Activated T-helper 1 cell treated with anti-CD3 and anti-CD28 coated beads, Interleukin-12 subunit alpha, Interleukin-12 subunit beta, Interleukin-2, Interleukin-4 antibody, amounts not matched to agents 30 ng/mL and 10 ng/mL and 1 ng/mL, durations not matched to agents 14 hours and 24 hours and 36 hours (primary cell): ENCODE measurements at places on chromosomes 7 and 10. TPM values are rescaled to one million over a fixed set of nuclear protein-coding genes. Genes with fewer than 3 reads are reported as not detected.

- no peak for DNase-seq
- H3K27me3 ChIP-seq = no peaks in the 10 kb centered on the region
- H3K4me1 ChIP-seq = no peaks in the 10 kb centered on the region
- no peak overlapping the region for H3K4me3 ChIP-seq
These were observed 126.3 kb upstream of the CXCL12 start for GRCh38 chr10:44511166-44511565.

- H3K4me1 ChIP-seq = no peaks in the 10 kb centered on the region
- H3K27me3 ChIP-seq = no peaks in the 10 kb centered on the region
- no peak overlapping the region for H3K4me3 ChIP-seq
- H3K27ac ChIP-seq = no peak overlapping the region
- DNase-seq = no peak
- H3K36me3 ChIP-seq = no peaks in the 10 kb centered on the region
These were observed 614.0 kb downstream of the AUTS2 start for GRCh38 chr7:70212281-70212680.

DNA sequence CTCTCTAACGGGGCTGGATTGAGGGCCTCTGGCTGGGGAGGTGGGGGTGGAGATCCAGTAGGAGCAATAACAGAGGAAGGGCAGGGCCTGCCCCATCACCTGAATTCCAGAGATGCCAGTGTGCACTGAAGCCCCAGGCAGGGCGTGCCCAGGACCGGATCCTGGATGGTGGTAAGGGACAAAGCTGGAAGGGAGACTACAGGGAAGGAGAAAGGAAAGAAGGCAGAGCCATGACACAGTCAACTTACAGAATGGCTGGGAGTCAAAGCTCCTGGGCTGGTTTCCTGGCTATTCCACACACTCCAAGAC, 666 bp downstream of the TMEM139 start:
- H3K36me3 ChIP-seq = peaks cover 18% of the 10 kb centered on the region
- no peaks in the 10 kb centered on the region for H3K27me3 ChIP-seq
- peaks cover 61% of the 10 kb centered on the region for H3K4me1 ChIP-seq
- no peak overlapping the region for H3K4me3 ChIP-seq

COL1A2 gene
- total RNA-seq = 9.3 and 10.2 TPM in 2 replicates

GRCh38 chr10:117492504-117492903, 50.0 kb upstream of the EMX2 start:
- peaks cover 7% of the 10 kb centered on the region for H3K4me1 ChIP-seq
- H3K27me3 ChIP-seq = peaks cover 14% of the 10 kb centered on the region
- H3K36me3 ChIP-seq = no peaks in the 10 kb centered on the region
- H3K4me3 ChIP-seq = no peak overlapping the region
- no peak overlapping the region for H3K27ac ChIP-seq
